ENCODE measurements at places on chromosomes 16 and 17.

- no peak for DNase-seq
Observed at GRCh38 chr16:23464196-23464595, 11.2 kb upstream of the COG7 start.

GRCh38 chr17:18009609-18010420, 29.2 kb downstream of the ATPAF2 start:
- DNase-seq: no peak

GRCh38 chr16:17470182-17470907, 415 bp downstream of the XYLT1 start:
- no peak for DNase-seq

DNA sequence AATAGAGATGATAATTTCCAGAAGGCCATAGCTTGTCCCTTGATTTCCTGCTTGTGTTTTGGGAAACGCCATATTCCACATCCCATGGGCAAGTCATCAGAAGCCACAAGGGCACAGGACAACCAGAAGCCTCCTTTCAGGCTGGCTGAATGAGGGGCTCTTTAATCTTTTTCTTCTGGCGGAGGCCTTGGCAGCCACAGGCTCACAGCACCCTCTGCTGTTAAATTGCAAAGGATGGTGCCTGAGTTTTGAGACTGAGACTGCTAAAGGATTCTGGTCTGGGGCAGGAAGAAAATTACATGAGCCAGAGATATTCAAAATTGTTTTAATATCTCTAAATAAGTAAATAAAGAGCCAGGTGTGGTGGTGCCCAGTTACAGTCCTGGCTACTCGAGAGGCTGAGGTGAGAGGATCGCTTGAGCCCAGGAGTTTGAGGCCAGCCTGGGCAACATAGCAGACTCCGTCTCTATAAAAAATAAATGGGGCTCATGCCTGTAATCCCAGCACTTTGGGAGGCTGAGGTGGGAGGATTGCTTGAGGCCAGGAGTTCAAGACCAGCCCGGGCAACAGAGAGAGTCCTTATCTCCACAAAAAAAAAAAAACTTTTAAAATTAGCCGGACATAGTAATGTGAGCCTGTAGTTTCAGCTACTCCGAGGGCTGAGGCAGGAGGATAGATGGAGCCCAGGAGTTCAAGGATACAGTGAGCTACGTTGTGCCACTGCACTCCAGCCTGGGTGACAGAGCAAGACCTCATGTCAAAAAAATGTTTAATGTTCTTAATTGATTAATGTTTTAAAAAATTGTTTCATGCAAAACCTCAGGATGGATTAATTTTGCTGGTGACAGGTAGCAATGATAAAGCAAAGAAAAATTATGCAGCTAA, 26.3 kb downstream of the AARSD1 start:
- DNase-seq: peak; percentile 6

GRCh38 chr17:50043290-50044148, 12.4 kb upstream of the ITGA3 start:
- no peak for DNase-seq

DNA sequence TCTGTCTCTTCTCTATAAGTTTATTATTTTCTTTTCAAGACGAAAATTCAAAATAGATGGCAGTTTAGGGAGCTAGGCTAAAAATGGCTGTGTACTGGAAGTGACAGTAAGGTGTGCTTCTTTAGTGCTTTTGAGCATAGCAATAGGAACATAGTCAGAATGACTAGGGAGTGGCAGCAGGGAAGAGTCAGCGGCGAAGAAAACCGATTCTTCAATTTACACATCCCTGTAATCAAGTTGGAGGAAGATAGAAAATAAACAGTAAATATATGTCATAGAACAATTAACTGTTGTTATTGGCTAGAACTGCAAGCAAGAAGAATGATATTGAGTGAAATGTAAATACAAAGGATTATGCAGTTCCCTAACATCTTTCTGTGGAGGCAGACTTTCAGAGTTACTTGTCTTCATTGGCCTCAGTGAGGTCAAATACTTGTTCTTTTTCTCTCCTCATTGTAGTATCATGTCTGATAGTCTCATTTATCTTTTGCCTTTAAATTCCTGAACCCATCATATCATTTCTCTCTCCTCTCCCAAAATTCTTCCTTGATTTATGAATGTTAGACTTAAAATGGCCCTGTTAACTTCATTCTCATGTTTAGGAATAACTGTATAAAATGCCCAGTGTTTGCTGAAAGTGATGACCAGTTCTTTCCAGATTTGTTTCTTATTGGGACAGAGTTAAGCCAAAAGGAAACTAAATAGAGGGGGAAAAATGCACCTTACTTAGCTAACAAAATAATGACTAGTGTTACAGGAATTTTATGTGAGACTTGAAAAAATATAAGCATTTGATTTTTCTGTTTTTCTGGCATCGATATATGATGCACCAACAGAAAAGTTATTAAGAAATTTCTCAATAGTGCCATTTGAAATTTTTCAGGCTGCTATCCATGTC, 211.4 kb downstream of the BCAS3 start:
- no peak for DNase-seq

GRCh38 chr16:57377080-57377841, 5.0 kb downstream of the CX3CL1 start:
- DNase-seq: no peak

GRCh38 chr16:50861970-50862411, 120.1 kb downstream of the CYLD start:
- no peak for DNase-seq

GRCh38 chr17:74049167-74049966, 154.1 kb upstream of the RPL38 start:
- DNase-seq: no peak

DNA sequence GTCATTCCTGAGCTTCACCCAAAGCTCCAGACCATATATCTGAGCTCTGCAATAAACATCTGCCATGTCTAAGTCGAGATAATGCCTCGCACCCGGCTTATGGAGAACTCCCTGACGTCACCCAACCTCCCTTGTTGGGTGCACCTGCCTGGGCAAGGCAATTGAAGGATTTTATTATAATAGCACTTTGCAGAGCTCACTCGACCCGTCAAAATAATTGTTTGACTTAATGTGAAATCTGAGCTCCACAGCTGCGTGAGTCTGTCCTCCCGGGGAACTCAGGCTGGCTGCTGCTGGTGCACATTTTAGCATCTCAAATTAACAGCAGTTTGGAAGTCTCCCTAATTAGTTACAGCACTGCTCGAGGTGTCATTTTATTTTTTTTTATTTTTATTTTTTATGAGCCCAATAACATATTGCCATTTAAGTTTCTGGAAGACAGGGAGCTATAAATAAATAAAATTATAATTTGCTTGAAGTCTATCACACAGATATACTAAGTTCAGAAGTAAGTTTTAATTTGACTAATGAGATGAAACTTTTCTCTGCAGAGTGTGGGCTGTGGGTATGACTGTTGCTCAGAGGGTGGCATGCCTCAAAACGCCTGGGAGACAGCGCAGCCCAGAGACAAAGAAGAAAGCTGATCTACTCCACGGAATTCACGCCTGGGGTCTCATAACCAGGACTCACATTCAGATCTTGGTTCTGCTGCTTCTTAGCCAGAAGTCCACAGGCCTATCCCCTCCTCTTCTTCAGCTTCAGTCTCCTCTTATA, 401.4 kb upstream of the C16orf82 start:
- no peak for DNase-seq

- DNase-seq: no peak
Observed at GRCh38 chr17:1126801-1127550, 52.8 kb downstream of the ABR start.

DNA sequence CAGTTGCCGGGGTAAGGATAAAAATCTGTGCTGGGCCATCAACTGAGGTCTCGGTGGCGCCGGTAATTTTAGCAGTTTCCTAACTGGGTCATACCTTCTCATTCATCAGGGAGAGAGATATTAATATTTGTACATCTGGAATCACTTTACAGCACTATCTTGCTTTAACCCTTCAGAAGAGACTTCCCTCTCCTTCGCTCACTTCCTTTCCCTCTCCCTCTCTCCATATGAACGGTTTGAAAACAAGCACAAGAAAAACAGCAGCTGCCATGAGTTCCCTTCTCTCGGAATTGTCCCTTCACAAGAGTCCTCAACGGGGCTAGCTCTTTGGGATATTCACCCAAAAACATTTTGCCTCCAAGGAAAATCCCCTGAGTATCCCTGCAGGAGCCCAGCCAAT, 144.3 kb upstream of the NOG start:
- no peak for DNase-seq

GRCh38 chr16:11084484-11084875, 140.1 kb downstream of the CLEC16A start:
- DNase-seq: no peak

DNA sequence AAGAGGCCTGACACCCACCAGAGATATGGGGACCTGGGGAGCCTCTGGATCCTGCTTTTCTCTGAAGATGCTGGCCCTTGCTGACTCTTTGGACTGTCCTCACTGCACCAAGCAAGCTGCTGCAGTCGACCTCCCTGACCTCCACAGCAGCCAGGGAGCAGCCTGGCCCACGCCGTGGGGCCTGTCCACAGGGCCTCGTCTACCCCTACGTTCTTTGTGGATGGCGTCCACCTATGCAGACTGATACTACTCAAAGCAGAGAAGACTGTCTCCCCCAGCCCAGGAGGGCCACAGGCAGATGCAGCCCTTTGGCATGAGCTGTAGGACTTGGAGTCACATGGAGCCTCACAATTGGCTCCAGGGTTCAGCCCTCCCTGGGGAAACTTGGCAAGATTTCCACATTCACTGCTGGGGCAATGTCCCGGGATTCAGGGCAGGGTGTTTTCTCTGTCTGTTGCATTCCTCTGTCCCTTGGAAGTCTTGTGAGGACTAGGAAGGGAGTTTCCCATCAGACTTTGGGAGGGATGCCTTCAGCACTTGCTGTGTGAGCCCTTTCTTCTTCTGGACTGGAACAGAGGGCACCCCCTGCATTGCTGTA, 152.2 kb downstream of the NTN1 start:
- no peak for DNase-seq

- DNase-seq: no peak
Observed at GRCh38 chr16:22126037-22126558, 33.8 kb downstream of the VWA3A start.

GRCh38 chr17:3896108-3896967, 3.5 kb upstream of the CAMKK1 start:
- DNase-seq: no peak
